ENCODE measurements at places on chromosomes 7 and 10.
A peak's percentile ranks its signal among the peaks of the same experiment; 100 is the strongest.

- H3K4me3 ChIP-seq = no peak overlapping the region
- H3K27ac ChIP-seq = no peak overlapping the region
- H3K4me1 ChIP-seq = peaks cover 39% of the 10 kb centered on the region
- DNase-seq = no peak
- H3K27me3 ChIP-seq = no peaks in the 10 kb centered on the region
These were observed 124.5 kb downstream of the PRPF18 start for GRCh38 chr10:13711291-13711690.

GRCh38 chr10:124614003-124614659, 130.0 kb downstream of the FAM53B start:
- H3K27ac ChIP-seq = no peak overlapping the region
- H3K27me3 ChIP-seq = no peaks in the 10 kb centered on the region
- H3K4me1 ChIP-seq = peaks cover 6% of the 10 kb centered on the region

- no peak overlapping the region for H3K27ac ChIP-seq
- DNase-seq = no peak
- H3K27me3 ChIP-seq = no peaks in the 10 kb centered on the region
- H3K4me1 ChIP-seq = no peaks in the 10 kb centered on the region
- H3K4me3 ChIP-seq = no peak overlapping the region
These were observed 526.2 kb upstream of the ADARB2 start for GRCh38 chr10:2263561-2263960.

DNA sequence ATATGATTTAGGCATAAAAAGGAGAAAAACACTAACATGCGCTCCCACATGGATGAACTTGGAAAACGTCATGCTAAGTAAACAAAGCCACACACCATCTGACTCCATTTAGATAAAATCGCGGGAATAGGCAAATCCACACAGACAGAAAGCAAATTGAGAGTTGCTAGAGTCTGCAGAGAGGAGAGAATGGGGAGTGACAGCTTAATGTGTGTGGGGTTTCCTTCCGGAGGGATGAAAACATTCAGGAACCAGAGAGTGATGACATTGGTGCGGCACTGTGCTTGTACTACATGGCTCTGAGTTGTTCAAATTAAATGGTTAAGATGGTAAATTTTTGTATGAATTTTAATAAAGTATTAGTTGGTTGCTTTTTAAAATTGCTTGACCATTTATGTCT, 482.9 kb upstream of the AKR1E2 start:
- H3K36me3 ChIP-seq = no peaks in the 10 kb centered on the region
- no peaks in the 10 kb centered on the region for H3K27me3 ChIP-seq
- no peak for DNase-seq
- H3K27ac ChIP-seq = no peak overlapping the region
- H3K4me1 ChIP-seq = peaks cover 21% of the 10 kb centered on the region
- no peak overlapping the region for H3K4me3 ChIP-seq

DNA sequence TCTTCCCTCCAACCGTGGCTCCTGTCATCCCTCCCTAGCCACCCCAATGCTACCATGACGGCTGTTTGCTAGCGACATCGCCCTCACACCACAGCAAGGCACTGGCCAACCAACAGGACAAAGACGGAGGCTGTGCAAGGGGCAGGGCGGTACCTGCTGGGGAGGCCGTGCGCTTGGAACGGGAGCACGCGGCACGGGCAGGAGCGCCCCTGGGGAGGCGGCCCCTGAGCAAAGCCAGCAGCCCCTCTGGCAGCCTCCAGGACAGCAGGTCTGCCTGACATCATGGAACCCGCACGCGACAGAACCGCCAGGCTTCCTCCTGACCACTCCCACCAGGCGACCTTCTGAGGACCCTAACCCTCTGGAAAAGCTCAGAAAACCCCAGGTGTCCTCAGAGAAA, 12.7 kb downstream of the MAD1L1 start:
- H3K4me3 ChIP-seq = no peak overlapping the region
- no peak overlapping the region for H3K27ac ChIP-seq
- peaks cover 13% of the 10 kb centered on the region for H3K4me1 ChIP-seq
- H3K27me3 ChIP-seq = no peaks in the 10 kb centered on the region
- H3K36me3 ChIP-seq = peaks cover 30% of the 10 kb centered on the region
- DNase-seq = no peak

DNA sequence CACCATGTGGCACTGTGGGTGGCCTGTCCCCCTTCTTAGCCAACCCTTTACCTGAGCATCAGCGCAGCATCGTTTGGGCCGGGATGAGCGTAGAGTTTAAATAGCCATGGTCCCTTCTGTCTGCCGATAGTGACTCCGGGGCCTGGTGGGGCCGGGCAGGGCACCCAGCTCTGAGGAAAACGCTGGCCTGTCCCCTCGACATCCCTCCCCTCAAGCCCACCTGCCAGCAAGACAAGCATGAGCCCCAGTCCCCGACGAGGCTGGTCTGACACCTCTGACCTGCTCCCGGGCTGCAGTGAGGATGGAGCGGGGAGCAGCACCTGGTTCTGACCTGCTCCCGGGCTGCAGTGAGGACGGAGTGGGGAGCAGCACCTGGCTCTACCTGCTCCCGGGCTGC, 31.1 kb upstream of the CNPY1 start:
- no peaks in the 10 kb centered on the region for H3K4me1 ChIP-seq
- H3K36me3 ChIP-seq = no peaks in the 10 kb centered on the region
- DNase-seq = no peak
- peaks cover 28% of the 10 kb centered on the region for H3K27me3 ChIP-seq
- no peak overlapping the region for H3K27ac ChIP-seq

DNA sequence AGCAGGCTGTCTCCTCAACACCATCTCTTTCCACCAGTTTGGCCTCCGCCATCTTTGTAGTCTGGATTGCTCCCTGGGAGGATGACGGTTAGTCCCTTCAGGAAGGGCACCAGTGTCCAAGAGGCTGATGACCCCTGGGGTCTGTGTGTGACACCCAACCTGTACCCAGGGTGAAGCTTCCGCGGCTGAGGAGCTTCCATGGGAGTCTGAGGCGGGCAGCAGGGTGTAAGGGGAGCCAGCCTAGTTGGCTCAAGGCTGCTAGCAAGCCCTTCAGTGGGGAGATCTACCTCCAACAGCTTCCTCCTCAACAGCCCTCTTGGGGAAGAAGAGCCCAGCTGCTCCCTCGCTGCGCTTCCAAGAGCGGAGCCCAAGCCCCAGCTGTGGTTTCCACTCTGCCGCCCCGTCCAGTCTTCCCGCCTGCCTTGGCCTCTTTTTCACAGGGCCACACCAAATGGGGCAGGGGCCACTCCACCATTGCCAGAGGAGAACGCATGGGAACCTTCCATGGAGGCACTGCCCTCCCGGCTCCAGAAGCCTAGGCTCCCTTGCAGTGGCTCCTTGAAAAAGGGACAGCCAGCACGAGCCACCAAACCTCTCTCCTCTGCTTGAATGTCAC, 57.4 kb downstream of the TMEM209 start:
- no peaks in the 10 kb centered on the region for H3K4me1 ChIP-seq
- H3K4me3 ChIP-seq = no peak overlapping the region
- no peak overlapping the region for H3K27ac ChIP-seq
- no peak for DNase-seq

GRCh38 chr7:69781412-69781846, 183.2 kb downstream of the AUTS2 start:
- H3K27me3 ChIP-seq = no peaks in the 10 kb centered on the region
- H3K27ac ChIP-seq = no peak overlapping the region
- no peak for DNase-seq

DNA sequence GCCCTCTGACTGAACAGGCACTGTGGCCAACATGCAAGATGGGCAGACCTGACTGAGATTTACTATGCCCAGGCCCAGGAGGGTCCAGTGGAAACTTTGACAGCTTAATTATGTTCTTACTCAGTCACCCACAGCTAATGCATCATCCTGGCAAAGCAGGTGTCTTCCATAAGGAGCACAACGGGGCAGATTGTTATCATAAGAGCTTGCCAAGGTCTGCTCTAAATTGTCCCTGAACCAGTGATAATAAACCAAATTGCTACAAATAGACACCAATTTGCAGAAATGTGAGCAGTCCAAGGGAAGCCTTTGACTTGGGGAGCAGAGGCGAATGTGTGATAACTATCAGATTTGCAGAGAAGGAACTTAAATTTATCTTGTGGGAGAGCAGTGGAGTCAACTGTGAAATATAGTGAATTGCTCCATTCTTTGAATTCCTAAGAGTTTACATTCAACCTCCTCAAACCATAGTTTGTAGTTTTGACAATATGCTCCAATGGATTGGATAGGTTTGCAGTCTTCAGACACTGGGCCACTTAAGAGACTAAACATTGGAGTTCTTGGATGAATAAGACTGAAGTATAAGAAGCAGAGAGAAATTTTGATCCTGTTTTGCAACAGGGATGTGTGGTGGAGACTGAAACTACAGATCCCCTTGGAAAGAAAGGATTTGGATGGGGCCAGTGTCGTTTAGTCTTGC, 494.7 kb downstream of the CCSER2 start:
- no peak for DNase-seq
- H3K4me1 ChIP-seq = peaks cover 10% of the 10 kb centered on the region
- H3K36me3 ChIP-seq = no peaks in the 10 kb centered on the region
- H3K27ac ChIP-seq = no peak overlapping the region
- no peak overlapping the region for H3K4me3 ChIP-seq

DNA sequence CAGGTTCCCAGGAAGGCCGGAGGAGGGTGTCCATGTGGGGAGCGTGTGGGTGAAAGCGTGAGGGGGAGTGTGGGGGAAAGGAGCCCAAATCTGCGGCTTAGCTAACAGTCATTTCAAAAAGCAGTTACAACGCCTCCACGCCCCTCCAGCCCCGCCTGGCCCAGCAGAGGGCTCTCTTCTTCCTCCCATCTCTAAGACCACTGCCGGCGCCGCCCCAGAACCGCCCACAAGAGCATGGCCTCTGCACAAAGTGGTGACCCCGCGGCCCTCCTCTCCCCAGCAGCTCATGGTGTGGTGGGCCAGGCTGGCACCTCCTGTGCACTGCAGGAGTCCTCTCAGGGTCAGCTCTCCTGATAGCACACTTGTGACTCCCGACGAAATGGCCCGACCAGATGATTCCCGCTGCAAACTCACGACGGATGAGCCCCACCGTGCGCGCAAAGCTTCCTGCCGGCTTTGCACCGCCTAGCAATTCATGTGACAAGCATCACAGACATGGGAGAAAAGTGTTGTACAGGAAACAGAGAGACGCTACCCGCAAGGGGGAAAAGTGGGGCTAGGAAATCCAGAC, 12.4 kb upstream of the HUS1 start:
- peaks cover 10% of the 10 kb centered on the region for H3K4me1 ChIP-seq
- no peaks in the 10 kb centered on the region for H3K36me3 ChIP-seq
- no peaks in the 10 kb centered on the region for H3K27me3 ChIP-seq

GRCh38 chr7:136198168-136198567, 221.0 kb upstream of the MTPN start:
- H3K36me3 ChIP-seq = no peaks in the 10 kb centered on the region
- no peak overlapping the region for H3K4me3 ChIP-seq
- DNase-seq = no peak
- H3K27me3 ChIP-seq = no peaks in the 10 kb centered on the region

DNA sequence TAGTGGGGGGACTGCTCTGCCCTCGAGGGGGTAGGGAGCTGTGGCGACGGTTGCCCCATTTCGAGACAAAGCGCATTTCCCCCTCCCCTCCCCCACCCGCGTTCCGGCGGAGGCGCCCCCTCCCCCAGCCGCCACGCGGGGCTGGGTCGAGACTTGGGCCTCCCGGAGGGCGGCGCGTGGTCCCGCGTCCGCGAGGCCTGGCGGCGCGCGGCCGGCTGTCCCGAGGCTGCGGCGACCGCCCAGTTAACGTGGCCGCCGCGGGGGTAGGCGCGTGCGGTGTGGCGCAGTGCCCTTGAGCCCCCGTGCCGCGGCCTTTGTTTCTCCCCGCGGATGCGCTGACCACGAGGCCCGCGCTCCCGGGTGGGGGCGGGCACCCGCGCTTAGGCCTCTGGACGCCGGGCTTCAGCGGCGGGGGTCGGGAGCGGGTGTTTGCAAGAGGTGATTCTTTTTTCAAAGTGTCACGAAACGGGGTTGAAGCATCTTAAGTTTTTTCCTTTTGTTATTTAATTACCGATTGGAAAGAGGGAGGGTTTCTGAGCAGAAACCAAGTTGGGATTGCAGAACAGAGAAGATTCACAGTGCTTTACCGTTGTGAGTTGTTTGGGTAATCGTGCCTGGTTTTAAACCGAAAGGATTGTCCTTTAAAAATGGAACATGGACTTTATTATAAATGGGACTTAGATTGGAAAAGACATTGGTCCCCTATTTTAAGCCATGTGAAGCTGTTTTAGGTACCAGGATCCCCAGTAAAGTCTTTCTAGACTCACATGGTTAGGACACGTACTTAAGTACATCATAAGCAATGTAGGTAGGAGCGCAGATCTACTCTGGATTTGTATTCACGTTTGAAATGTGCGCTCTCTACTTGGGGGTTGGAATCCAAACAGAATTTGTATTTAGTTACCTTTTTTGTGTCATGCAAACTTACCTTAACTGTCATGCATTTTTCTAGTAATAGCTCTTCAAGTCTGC, 760 bp downstream of the CBX3 start:
- peak overlapping the region; percentile 94 for H3K4me3 ChIP-seq
- H3K27ac ChIP-seq = peak overlapping the region; percentile 94

DNA sequence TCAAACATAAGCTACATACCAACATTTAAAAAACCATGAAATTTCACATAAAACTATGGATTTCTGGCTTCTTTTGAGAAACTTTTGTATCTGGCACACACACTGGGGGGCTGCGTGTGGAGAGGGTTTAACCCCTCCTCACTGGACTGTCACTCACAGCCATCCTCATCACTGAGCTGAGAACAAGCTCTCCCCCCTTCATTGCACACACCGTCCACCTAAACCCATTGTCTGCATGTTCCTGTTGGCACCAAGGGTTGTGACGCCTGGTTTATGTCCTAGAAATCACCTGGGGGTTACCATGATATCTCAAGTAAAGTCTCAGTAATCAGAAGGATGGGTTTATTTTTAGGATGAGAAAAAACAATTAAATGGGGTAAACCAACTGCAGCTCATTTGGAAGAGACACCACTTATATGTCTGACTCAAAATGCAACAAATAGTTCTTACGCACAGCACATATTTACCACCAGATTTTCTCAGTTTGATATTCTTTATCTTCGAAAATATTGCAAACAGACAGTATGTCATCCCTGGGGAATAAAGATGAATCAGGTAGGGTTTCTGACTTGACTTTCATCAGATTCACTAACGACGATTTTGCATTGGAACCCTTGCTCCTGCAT, 218.5 kb upstream of the KLF6 start:
- H3K4me1 ChIP-seq = no peaks in the 10 kb centered on the region
- no peak overlapping the region for H3K27ac ChIP-seq
- H3K36me3 ChIP-seq = no peaks in the 10 kb centered on the region
- no peak for DNase-seq
- no peaks in the 10 kb centered on the region for H3K27me3 ChIP-seq

DNA sequence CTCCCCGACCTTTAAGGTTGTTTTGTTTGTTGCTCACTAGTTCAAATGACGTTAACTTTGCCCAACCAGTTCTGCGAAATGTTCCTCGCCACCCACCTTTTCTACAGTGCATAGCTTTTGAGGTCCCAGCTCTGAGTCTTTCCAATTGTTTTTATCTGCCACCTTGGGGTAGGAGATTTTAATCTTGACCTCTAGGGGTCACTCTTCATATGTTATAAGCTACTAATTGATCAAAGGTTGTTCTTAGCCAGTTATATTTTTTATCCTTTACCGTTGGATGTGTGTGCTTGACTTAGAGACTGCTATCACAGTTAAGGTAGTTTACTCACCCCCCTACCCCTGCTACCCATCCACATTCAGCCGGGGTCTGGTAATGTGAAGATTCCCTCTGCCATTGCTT, 372.4 kb downstream of the SUGCT start:
- H3K36me3 ChIP-seq = no peaks in the 10 kb centered on the region
- no peaks in the 10 kb centered on the region for H3K27me3 ChIP-seq
- no peak for DNase-seq
- H3K4me3 ChIP-seq = no peak overlapping the region

GRCh38 chr10:30834651-30835050, 197.0 kb downstream of the ZNF438 start:
- no peak overlapping the region for H3K4me3 ChIP-seq
- H3K27me3 ChIP-seq = no peaks in the 10 kb centered on the region
- no peak for DNase-seq
- H3K4me1 ChIP-seq = no peaks in the 10 kb centered on the region
- no peak overlapping the region for H3K27ac ChIP-seq
- H3K36me3 ChIP-seq = no peaks in the 10 kb centered on the region

Data from keratinocyte (primary cell).